ENCODE measurements at places on chromosomes 5 and 9. TPM values are rescaled to one million over a fixed set of nuclear protein-coding genes. Genes with fewer than 3 reads are reported as not detected.

Gene DMRTA1
- total RNA-seq: 1.1 TPM

Gene MELK
- 121 TPM for total RNA-seq

Gene SH3RF2
- 6.8 TPM for total RNA-seq

Gene PHF24
- total RNA-seq: not detected

Gene SGCD
- 5.7 TPM for total RNA-seq

Gene ANKRD33B
- 0.36 TPM for total RNA-seq

Gene KCNV2
- total RNA-seq: not detected

Gene IL3
- not detected for total RNA-seq

Gene TMEM250
- 15.0 TPM for total RNA-seq

Gene SLC36A3
- total RNA-seq: not detected

Gene ATP10B
- 0.98 TPM for total RNA-seq

Gene PAEP
- not detected for total RNA-seq

Gene PDE6A
- total RNA-seq: 0.12 TPM

Gene PAPPA
- 0.20 TPM for total RNA-seq

Gene IL4
- not detected for total RNA-seq

Gene LECT2
- not detected for total RNA-seq

Gene FOXI1
- total RNA-seq: not detected

Gene BRD3OS
- total RNA-seq: 16.4 TPM

Measured in RPMI7951 (cell line).